Stimulated activated CD8-positive, alpha-beta memory T cell treated with anti-CD3 and anti-CD28 coated beads, Interleukin-4, amount 100 ng/mL, for 4 hours (primary cell): ENCODE measurements at places on chromosomes 5 and 9.

GRCh38 chr9:122116448-122117173 lies 23.5 kb upstream of the TTLL11 start:
- no peak for DNase-seq

DNA sequence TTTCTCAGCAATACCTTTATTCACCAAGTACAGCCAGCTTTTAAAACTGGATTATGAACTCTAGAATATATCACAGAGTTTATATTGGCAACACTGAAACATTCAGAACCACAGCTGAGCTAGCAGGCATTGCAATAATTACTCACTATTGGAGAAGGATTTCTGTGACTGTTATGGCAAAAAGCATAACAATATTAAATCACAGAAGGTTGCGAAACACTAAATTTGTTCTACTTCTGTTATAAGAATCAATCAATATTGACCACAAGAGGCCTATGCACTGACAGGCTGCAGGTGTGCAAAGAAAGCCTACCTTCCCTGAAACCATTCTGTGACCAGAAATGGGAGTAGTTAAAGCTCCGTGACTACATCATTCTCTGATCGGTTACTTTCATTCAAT lies 59.2 kb downstream of the AP3B1 start:
- no peak for DNase-seq

GRCh38 chr5:170420806-170421412 lies 31.7 kb upstream of the KCNMB1 start:
- peak; percentile 20 for DNase-seq

GRCh38 chr5:2896371-2897275 lies 145.1 kb upstream of the IRX2 start:
- DNase-seq, result no peak

DNA sequence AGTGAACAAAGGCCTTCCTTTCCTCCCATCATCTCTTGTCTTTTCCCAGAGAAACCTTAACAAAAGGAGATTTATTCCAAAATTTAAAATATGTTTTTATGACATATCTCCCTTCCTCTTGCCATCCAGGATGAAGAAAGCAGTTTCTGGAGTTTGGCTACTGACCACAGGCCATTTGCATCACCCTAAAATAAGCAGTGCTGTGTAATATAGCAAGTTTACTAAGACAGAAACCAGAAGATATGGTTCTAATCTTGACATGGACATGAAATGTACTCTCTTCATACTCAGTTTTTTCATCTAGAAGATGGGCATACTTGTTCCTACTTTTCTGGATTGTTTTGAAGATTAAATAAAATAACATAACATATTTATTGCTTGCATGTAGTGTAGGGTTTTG lies 50.2 kb upstream of the ZFAND5 start:
- DNase-seq, result no peak

- no peak for DNase-seq
These were observed 71.3 kb downstream of the LHFPL2 start for GRCh38 chr5:78577071-78577807.

- no peak for DNase-seq
These were observed 174.3 kb downstream of the TAF11L14 start for GRCh38 chr5:17808566-17808965.

DNA sequence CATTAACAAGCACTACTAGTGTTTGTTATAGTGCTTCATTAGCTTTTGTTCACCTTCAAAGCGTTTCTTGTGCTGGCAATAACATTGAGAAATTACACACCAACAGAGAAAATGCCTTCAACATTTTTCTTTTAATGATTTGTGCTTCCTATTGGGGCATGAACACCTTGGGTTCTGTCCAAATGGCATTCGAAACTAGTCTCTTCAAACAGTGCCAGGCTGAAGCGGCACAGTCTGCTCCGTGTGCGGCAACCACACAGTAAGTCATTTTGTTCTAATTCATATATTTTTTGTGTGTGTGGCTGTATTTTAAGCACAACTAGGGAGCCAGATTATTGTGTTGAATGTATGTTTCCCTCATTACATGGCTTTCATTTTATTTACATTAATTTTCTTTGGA lies 414.7 kb upstream of the SGCD start:
- no peak for DNase-seq

DNA sequence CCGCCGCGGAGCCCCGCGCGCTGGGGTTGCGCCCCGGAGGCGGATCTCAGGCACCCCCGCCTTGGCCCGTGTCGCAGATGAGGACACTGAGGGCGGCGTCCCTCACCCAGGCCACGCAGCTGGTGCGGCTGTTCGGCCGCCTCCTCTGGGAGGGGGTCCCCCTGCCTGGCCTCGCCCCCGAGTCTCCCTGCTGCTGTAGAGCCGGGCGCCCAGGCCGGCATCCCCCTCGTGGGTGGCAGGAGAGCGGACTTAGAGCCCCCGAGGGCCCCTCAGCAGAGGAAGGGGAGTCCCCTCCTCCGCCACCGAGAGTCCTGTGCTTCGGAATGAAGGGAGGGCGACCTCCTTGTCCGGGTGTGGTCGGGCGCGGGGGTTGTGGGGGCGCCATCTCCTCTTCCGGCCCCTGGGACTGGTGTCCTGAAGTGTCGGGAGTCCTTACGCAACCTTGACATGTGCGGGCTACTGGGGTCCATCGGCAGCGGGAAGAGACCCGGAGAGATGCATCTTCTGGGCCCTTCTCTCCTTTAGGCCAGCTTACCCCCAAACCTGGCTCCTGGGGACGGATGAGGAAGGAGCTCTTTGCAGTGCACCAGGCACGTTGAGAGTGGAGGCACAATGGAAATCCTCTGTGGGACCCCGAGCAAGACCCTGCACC lies 11.7 kb upstream of the EXOSC2 start:
- no peak for DNase-seq

- no peak for DNase-seq
These were observed 12.1 kb downstream of the DCAF12 start for GRCh38 chr9:34114436-34114835.

GRCh38 chr5:60803712-60804111 lies 40.4 kb downstream of the ELOVL7 start:
- no peak for DNase-seq
